ENCODE measurements at places on chromosomes 7 and 10.

DNA sequence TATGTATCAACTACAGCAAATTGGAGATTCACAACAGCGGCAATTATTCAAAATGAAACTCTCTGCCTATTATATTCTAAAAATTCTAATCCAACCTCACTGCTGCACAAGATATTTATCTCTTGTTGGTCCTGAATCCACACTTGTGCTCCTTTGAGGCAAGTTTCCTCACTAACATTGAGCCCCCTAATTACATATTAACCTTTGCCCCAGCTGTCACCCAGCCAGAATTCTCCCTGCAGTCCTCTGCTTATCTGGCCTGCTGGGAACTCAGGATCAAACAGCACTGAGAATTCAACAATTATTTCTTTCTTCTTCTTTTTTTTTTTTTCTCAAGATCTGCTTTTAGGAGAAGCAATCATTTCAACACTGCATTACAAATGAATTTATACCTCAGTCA lies 21.5 kb upstream of the PLAC9 start:
- no peak for DNase-seq

GRCh38 chr7:92647652-92648051 lies 57.5 kb upstream of the FAM133B start:
- no peak for DNase-seq

- no peak for DNase-seq
Observed at GRCh38 chr7:107961405-107961804, 41.6 kb downstream of the LAMB1 start.

- DNase-seq: peak; percentile 94
Observed at GRCh38 chr7:103113164-103113563, 35.7 kb downstream of the NAPEPLD start.

DNA sequence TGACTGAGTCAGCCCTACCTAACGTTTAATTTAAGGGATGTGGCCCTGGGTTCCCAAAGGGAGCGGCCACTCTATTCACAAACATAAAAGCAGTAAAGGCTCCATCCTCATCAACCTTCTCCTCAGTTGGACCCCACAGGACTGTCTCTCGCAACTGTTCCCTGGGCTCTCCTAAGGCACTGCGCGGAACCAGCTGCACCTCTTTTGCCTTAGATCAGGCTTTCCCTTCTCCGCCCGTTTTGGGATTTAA lies 689 bp upstream of the GTPBP4 start:
- DNase-seq: no peak

GRCh38 chr10:50439806-50440205 lies 183.9 kb downstream of the SGMS1 start:
- DNase-seq: peak; percentile 20

DNA sequence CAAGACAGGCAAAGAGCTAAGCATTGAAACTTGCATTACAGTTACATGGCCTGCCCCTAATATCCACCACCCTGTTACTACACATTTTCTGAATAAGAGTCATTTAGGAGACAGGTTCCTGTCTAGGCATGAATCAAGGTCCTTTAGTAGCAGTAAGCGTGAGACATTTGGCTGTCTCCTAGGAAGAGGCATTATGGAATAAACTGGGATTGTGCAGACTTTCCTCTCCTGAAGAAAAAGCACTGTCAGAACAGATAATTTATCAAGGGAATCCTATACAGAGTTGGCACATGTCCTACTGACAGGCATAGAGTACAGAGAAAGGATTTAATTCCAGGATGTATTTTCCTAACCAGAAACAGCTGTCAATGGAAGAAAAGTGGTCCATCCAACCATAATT lies 111.9 kb downstream of the INHBA start:
- DNase-seq: no peak

GRCh38 chr7:13692548-13692947 lies 296.9 kb downstream of the ETV1 start:
- peak; percentile 1 for DNase-seq

Data from GM23248 (cell line).